ENCODE measurements at places on chromosomes 16 and 17.

DNA sequence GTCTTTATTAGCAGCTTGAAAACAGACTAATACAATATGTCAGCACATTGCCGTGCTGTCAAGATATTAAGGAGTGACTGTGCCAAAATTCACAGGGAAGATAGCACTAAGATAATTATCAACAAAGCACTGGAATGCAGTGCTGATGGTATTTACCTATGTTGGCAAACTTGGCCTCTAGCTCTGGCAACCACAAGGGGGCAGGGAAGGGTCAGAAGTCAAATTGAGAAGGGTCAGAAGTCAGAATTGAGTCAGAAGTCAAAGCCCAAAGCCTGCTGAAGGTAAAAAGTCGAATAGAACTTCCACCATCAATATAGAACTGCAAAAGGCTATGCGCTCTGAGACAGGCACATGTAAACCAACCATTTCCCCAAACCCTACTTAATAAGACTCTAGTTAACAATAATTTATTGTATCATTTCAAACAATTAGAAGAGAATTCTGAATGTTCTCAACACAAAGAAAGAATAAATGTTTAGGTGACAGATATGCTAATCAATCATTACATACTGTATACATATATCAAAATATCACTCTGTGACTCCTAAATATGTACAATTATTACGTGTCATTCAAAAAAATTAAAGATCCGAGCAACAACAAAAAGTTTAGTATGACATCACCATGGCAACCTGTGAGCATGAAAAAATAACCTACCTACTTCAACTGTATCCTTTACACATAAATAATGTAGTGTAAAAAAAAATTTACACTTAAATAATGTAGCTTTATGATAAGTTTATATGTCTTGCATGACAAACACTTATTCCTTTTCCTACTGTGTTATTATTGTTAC, 916.1 kb downstream of the KCNJ2 start:
- DNase-seq = no peak

DNA sequence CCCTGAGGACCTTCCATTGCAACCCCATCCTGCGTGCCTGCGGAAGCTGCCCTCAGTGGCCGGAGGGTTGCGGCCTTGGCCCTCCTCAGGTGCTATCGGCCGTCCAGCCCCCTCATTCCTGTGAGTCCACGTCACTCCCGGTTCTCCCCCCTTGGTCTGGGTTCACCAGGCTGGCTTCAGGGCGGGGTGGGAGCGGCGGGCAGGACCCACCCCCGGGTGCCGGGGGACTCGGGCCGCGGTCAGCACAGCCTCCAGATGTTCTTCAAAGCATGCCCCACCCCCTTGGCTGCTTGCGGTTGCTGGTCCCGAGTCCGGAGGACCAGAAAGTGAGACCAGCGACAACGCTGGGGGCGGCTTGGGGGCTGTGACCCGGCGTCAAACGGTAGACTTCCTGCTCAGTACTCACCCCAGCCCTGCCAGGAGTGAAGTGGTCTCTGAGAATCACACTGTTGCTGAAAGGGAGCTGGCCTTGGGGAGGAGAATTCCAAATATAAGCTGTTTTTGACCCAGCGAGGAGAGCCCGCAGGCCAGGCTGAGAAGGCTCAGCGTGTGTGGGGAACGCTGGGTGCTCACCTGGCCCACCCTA, 4.5 kb downstream of the ZNF469 start:
- DNase-seq = no peak

GRCh38 chr16:54177052-54177861, 109.3 kb downstream of the IRX3 start:
- DNase-seq = no peak

- DNase-seq = no peak
Measured at GRCh38 chr16:57013229-57013628, 23.9 kb downstream of the NLRC5 start.

GRCh38 chr16:57503366-57503765, 17.1 kb upstream of the DOK4 start:
- no peak for DNase-seq

GRCh38 chr17:77862890-77863813, 95.4 kb upstream of the TNRC6C start:
- DNase-seq = no peak

DNA sequence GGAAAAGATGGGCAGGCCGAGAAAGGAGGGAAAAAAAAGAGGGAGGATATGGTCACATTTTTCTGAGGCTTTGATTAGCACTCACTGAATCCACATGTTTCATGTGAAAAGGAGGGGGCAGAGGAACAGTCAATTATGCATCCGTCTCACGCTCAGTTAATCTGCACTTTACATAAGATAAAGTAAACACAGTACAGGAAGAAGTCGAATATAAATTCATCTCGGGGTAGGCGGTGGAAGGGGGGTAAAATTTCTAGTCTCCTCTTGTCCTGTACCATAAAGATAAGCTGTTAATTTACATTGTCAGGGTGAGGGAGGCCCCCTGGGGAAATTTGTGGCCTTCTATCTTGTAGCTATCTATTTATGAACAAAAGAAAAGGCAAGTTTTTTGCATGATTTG, 73.1 kb upstream of the CES5A start:
- DNase-seq = no peak

DNA sequence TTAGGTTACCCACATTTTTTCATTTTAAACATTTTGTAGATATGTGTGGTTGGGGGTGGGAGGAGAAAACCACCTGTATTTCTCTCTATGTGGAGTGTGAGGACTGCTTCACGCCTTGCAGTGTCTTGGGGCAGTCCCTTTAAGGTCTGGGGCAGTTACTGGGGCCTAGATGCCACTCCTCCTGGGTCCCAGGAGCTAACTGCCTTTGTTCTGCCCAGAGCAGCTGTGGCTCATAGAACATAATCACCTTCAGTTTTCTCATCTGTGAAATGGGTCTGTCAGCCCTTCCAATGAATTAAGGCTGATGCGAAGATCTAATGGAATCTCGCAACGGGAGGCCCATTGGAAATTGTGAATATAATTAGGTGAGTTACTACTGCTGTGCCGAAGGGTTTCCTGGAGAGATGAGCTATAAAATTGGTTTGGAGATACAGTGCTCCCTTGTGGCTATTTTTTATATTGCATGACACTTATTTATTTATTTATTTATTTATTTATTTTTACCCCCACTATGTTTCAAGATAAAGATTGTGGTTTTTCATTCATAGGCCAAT, 22.9 kb downstream of the DHRS7C start:
- no peak for DNase-seq

GRCh38 chr16:79901522-79901921, 301.0 kb upstream of the MAF start:
- DNase-seq = no peak

GRCh38 chr16:9518051-9518450, 426.6 kb downstream of the HAPSTR1 start:
- DNase-seq = no peak

DNA sequence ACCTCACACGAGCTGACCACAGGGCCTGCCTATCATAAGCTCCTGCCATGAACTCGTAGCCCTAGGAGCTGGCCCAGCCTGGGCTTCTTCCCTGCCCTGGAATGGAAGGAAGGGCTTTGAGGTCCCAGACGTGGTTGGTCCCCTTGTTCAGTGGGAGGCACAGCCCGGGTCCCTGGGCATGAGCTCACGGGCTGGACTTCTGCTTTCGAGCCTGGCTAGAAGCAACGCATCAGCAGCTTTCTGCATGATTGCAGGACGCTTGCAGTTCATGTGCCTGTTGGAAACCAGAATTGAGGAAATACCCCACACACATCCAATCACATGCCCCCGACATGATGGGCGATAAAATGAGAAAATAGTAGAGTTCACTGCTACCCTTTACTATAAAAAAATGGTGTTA, 293.3 kb downstream of the MAF start:
- DNase-seq = peak; percentile 18

GRCh38 chr16:88798772-88799455, 4.7 kb upstream of the CDT1 start:
- no peak for DNase-seq

Measured in caudate nucleus (tissue), 63 donors.